AG09319 (cell line): ENCODE measurements at places on chromosomes 6 and 20.
A peak's percentile ranks its signal among the peaks of the same experiment; 100 is the strongest.

DNA sequence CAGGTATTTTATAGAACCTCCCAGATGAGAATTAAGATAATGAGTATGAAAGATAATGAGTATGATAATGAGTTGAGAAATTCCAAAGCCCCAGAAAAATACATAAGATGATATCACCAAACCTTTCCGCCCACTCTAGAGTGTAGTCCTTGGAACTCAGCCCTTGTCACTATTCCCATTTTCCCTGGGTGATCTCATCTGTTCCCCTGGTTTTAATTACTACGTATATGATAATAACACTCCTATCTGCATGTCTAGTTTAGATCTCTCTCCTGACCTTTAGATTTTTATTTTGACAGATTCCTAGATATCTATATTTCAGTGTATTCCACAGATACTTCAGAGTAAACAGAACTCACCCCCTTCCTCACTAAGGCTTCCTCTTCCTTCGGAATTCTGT lies 51.0 kb upstream of the ASIP start:
- no peak for DNase-seq

DNA sequence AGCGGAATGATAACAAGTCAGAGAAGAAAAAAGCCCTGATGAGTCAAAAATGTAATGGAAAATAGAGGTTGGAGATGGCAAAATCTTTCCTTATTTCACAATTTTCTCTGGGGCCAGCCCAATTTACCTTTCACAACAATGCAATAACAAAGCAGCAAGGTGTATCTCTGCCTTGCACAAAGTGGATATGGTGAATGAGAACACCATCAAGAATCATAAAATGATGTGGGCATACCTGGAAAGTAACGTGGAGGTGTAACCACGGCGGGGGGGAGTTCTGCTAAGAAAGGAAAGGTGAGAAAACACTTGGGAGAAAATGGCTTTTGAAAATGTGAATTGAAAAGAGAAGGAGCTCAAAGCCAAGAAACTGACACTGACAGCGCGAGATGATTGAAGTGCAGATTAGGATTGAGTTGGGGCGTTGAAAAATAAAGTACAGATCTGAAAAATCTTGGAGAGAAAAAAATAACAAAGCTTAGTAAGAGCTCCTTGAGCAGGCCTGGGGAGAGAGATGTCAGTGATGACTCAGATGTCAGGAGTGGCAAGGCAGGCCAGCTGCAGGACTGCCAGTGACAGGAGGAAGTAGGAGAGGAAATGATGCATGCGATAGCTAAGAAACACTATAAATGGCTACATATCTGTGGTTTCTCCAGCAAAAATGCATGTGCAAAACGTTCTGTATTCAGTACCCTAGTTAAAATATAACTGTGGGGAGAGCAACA lies 26.2 kb downstream of the ARHGAP18 start:
- DNase-seq, result peak; percentile 89

DNA sequence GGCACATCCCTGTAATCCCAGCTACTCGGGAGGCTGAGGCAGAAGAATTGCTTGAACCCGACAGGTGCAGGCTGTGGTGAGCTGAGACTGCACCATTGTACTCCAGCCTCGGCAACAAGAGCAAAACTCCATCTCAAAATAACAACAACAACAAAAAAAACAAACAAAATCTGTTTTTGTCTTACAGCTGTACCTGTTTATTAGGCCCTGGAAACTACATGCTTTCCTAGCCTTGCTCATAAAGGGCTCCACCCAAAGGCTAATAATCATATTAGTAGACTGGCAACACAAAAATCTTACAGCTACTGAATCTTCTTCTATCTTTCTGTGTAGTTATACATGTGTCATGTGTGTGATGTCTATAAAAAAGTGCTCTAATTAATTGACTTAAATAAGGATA lies 503.9 kb upstream of the EYS start:
- no peak for DNase-seq

DNA sequence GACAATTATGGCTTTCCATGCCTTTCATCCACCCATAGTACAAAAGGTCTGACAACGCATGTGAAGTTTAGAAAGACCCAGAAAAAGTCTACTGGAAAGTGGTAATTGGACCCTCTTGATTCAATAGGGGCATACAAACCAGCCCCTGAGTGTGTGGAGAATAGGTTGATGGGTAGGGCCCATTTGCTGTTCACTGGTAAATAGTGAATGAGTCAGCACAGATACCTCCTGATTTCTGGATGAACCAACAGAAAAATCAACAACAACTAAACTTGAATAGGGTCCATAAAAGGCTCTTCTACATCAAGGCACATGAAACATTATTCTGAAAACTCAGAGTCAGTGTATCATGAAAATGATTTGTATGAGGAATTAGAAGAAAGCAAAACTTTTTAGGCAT lies 235.4 kb upstream of the SLC35B3 start:
- DNase-seq, result no peak

DNA sequence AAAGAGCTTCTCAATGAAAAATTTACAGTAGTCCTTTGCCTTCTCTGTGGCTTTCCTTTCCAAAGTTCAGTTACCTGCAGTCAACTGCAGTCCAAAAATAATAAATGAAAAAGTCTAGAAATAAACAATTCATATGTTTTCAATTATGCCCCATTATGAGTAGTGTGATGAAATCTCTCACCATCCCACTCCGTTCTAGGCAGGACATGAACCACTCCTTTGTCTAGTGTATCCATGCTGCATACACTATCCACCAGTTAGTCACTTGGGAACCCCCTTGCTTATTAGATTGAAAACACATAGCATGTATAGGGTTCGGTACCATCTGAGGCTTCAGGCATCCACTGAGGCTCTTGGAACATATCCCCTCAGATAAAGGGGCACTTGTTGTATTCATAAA lies 80.6 kb upstream of the EYA4 start:
- no peak for DNase-seq

GRCh38 chr6:126051791-126052190 lies 65.5 kb downstream of the TRMT11 start:
- DNase-seq, result no peak

DNA sequence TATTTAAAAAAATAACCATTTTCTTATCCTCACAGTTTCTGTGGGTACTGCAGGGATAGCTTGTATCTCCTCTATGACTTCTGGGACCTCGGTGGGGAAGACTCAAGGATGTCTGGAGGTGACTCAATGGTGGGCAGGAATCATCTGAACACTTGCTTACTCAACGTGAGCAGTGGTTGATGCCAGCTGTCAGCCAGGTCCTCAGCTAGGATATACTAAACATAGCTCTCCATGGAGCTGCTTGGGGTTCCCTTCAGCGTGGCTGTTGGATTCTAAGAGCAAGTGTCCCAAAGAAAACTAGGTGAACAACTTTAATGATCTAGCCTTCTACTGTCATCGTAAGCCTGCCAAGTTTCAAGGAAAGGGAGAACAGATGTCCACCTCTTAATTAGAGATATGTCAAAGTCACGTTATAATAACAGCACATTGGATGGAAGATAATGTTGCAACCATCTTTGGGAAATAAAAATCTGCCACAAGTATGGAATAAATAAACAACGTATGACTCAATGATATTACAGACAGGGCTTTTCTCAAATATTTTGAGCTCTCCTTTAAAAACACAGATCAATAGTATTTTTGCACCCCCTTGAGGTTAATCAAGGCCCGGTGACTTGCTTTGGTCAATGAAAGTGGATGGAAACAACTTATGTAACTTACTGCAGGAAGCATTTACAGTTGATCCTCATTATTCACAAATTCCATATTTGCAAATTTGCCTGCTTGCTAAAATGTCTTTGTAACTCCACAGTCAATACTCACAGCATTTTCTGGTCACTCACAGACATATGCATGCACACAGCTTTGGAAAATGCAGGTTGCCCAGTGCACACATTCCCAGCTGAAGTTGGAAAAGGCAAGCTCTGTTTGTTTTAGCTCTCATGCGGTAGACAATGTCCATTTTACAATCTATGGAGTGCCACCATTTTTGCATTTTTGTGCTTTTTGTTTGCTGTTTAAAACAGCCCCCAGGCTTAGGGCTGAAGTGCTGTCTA lies 6.6 kb upstream of the HEBP2 start:
- DNase-seq, result no peak

DNA sequence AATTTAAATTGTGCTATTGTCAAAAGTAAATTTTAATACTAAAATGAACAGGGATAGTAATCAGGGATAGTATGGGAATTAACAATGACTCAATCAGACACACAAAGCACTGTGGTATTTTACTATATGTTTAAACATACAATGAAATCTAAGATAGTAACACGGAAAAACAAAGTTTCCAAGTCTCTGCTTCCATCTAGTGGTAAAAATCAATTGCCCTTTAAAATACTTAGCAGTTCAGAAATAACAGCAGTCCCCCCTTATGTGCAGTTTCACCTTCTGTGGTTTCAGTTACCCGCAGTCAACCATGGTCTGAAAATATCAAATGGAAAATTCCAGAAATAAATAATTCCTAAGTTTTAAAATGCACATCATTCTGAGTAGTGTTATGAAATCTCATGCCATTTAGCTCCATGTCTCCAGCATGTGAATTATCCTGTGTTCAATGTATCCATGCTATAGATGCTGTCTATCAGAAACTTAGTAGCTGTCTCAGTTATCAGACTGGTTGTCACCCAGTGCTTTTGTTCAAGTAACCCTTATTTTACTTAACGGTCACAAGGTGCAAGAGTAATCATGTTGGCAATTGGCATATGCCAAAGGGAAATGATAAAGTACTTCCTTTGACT lies 58.5 kb downstream of the AHI1 start:
- DNase-seq, result no peak

GRCh38 chr6:53811082-53811481 lies 16.3 kb downstream of the LRRC1 start:
- no peak for DNase-seq

- DNase-seq, result no peak
Observed at GRCh38 chr6:117303323-117303722, 38.0 kb downstream of the VGLL2 start.

DNA sequence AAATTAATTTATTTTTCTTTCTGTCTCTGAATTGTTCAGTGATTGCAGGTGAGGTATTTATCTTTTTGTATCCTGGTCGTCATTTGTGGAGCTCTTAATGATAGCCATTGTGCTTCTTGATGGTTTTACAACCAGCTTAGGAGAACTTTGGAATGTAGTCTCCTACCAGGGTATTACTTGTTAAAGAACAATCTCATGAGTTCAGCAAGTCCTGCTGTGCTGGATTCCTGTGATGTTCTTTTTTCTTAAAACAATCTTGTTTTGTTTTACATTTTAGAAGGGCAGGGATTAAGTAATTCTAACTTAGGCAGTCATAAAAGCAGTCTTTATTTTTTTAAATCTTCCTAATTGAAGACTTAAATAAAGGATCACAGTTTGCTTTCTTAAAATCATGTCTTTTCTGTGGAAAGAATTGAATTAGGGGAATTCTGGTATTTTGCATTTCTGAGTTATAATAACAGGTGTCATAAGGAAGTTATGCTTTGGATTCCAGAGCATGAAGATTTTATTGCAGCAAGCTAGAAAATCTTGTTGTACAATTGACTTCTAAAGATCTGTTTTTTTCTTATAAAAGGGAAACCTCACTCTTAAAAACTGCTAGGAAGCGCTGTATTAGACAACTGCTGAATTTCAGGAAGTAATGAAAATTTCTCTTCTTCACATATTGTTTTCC lies 23.7 kb downstream of the RIOK1 start:
- DNase-seq, result no peak

- DNase-seq, result no peak
Observed at GRCh38 chr6:41964201-41964887, 22.7 kb upstream of the CCND3 start.

- no peak for DNase-seq
Observed at GRCh38 chr20:47854687-47855212, 69.5 kb upstream of the SULF2 start.

DNA sequence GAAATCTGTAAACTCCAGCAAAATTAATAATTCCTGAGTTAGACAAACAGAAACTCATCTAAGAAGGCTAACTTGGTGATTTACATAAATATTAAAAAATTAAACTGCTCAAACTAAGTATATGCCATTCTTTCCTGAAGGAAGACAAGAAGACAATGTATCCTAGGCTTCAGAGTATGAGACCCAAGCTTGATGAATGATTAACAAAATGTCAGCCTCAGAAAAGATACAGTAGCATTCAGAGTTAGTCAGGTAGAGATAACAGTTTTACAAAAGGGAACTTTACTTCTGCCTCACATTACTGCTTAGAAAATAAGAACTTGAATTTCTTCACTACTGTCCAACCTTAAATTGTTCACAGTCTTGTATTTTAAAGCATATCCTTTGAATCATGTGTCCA lies 12.0 kb downstream of the CSNK2A1 start:
- no peak for DNase-seq

- DNase-seq, result no peak
Observed at GRCh38 chr6:81623106-81623759, 129.2 kb downstream of the TENT5A start.

GRCh38 chr6:100134297-100134696 lies 140.3 kb upstream of the MCHR2 start:
- DNase-seq, result no peak

DNA sequence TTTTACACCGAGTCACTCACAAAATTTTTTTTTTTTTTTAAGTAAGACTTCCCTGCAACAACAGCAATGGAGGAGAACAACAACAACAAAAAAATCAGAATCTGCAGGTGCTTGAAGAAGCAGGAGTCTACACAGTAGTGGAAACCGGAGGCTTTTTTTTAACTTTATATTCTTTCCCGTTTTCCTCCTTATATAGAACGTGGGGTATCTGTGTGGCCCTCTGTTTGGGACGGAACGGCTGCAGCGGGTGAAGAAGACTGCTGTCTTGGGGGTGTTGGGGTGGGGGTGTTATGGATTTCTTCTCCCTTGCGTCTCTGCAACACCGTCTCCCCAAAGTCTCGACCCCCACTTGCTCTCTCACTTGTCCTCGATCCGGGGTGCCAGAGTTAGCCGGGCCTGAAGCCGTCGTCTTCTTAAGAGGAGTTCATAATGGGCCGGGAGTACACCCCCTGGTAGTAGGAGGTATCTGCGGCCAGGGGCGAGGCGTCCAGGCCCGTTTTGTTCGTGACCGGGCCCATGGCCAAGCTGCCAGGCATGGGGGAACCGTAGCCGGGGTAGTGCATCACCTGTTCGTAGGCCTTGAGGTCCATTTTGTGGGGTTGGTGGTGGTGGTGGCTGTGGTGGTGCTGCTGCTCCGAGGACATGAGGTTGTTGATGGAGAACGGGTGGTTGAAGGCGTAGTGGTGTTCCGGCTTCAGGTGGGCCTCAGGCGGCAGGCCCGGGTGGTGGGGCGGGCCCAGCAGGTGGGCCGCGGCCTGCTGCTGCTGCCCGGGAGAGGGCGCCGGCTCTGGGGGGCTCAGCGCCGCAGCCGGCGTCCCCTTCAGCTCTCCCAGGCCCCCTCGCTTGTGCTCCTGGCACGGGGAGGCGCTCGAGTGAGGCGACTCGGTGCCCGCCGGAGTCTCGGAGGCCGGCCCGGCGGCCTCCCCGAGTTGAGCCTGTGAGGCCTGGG lies 2.7 kb downstream of the FOXA2 start:
- no peak for DNase-seq

GRCh38 chr20:23655491-23656211 lies 17.9 kb upstream of the CST3 start:
- no peak for DNase-seq

GRCh38 chr20:44414346-44414714 lies 58.8 kb downstream of the HNF4A start:
- DNase-seq, result no peak

- DNase-seq, result no peak
Observed at GRCh38 chr6:26545627-26546026, 7.5 kb downstream of the HMGN4 start.
